Bronchus fibroblast of lung (primary cell): ENCODE measurements at places on chromosomes 6 and 20. TPM values are rescaled to one million over a fixed set of nuclear protein-coding genes. Genes with fewer than 3 reads are reported as not detected.

The ENPP3 gene
- total RNA-seq: under 0.01 and 1.5 TPM in 2 replicates

The GPLD1 gene
- total RNA-seq: 0.15 and 0.17 TPM in 2 replicates

The EPB41L1 gene
- total RNA-seq: 7.9 and 11.1 TPM in 2 replicates

The PPP1R16B gene
- total RNA-seq: not detected in 2 replicates

The PACRG gene
- not detected in 2 replicates for total RNA-seq

The FUCA2 gene
- total RNA-seq: 67.8 and 74.8 TPM in 2 replicates

The CFB gene
- 2.0 and 2.7 TPM in 2 replicates for total RNA-seq

The PABPC1L gene
- 10.1 TPM in 2 replicates for total RNA-seq

The CLIC1 gene
- 974 and 1,027 TPM in 2 replicates for total RNA-seq

The COL9A3 gene
- total RNA-seq: 2.7 and 3.0 TPM in 2 replicates

The OR2B6 gene
- not detected in 2 replicates for total RNA-seq

The SLC35F1 gene
- total RNA-seq: under 0.01 and 0.15 TPM in 2 replicates

The SLC25A27 gene
- total RNA-seq: 2.4 TPM in 2 replicates

The ZBTB9 gene
- 3.7 TPM in 2 replicates for total RNA-seq

The NKX2-2 gene
- not detected in 2 replicates for total RNA-seq

The CCN5 gene
- 1.6 and 3.4 TPM in 2 replicates for total RNA-seq

The MLN gene
- total RNA-seq: not detected in 2 replicates

The SIGLEC1 gene
- not detected in 2 replicates for total RNA-seq

The CST2 gene
- not detected in 2 replicates for total RNA-seq

The MRPS10 gene
- total RNA-seq: 37.5 and 42.2 TPM in 2 replicates

The BPI gene
- not detected in 2 replicates for total RNA-seq

The RBPJL gene
- total RNA-seq: not detected in 2 replicates

The PSMF1 gene
- 138 and 231 TPM in 2 replicates for total RNA-seq

The RAET1G gene
- 1.0 and 1.8 TPM in 2 replicates for total RNA-seq

The GSTA1 gene
- total RNA-seq: not detected in 2 replicates

The SLC4A11 gene
- total RNA-seq: 0.84 and 0.89 TPM in 2 replicates

The GSTA3 gene
- not detected in 2 replicates for total RNA-seq

The HM13 gene
- 70.8 and 89.3 TPM in 2 replicates for total RNA-seq

The MUC22 gene
- total RNA-seq: not detected in 2 replicates

The IFT52 gene
- 26.1 and 28.1 TPM in 2 replicates for total RNA-seq

The RXRB gene
- 22.2 and 23.2 TPM in 2 replicates for total RNA-seq

The ELOVL4 gene
- 5.1 and 6.4 TPM in 2 replicates for total RNA-seq

The ADAT2 gene
- total RNA-seq: 2.5 and 4.4 TPM in 2 replicates

The BPHL gene
- total RNA-seq: 12.2 and 13.4 TPM in 2 replicates

The TMEM181 gene
- 18.1 and 21.7 TPM in 2 replicates for total RNA-seq
